ENCODE measurements at places on chromosomes 12 and 14.

DNA sequence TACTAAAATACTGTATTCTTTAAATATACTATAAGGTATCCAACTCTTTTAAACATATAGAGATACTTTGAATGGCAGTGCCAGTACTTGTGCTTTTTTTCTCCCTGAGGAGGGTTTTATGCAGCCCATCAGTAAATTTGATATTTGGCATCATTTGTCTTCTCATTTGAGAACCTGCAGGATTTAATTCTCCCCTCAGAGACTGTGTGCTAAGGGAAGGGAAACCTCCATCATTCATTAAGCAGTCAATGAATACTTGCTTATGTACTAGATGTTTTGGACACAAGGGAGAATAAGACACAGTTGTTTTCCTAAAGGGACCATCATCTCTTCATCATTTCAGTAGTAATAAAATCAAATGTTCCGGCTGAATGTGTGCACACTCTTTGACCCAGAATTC lies 40.8 kb downstream of the FRS2 start:
- DNase-seq, result no peak

DNA sequence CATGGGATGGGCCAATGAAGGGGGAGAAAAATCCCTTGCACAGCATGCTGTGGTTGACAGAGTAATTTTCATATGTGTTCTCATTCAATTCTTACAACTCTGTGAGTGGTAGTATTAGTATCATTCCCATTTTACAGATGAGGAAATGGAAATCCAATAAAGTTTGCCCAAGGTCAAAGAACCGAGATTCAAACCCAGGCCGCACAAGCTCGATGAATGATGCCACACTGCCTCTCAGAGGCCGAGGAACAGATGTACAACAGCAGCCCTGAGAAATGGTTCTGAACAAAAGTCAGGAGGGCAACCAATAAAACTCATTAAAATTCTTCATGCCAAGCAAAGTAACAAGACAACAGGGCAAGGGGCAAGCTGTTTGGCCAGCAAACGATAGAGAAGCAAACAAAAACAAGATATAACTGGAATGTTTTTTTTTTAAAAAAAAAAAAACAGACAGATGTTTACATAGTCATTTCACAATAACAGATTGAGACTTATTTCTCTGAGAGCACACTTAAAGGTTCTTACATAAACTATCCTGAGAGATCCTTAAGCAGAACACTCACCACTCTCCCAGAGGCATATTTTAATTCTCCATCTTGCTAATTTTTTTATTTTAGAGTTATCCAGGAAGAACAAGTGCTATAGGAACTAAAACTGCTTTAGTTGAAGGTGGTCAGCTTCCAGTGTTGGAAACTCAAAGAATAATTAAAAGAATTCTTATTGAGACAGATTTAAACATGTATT lies 85.8 kb downstream of the EXOC5 start:
- no peak for DNase-seq

GRCh38 chr12:63420206-63420644 lies 248.1 kb downstream of the DPY19L2 start:
- DNase-seq, result peak; percentile 68

DNA sequence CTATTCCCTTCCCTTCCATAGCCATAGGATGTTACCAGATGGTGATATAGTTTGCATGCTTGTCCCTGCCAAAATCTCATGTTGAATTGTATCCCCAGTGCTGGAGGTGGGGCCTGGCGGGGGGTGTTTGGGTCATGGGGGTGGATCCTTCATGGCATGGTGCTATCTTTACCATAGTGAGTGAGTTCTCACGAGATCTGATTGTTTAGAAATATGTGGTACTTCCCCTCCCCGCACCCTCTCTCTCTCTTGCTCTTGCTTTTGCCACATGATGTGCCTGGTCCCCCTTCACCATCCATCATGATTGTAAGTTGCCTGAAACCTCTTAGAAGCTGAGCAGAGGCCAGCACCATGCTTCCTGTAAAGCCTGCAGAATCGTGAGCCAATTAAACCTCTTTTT lies 181.3 kb downstream of the CAND1 start:
- DNase-seq, result no peak

- DNase-seq, result no peak
Measured at GRCh38 chr14:45089813-45090212, 5.9 kb downstream of the PRPF39 start.

DNA sequence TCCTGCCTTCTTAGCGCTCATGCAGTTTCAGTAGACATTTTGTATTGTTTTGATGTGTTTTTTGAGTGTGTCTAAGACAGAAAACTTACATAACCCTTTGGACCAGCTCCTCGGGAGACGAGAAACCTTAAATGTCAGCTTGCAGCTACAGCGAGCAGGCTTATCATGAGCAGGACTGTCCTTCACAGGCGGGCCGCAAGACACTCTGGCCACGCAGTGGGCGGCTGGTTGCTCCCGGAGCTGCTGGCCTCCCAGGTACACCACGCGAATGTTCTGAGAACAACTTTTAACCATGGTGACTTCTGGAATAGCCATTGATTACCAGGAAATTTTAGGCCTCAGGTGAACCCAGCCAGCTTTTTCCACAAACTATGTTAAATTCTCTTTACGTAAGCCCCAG lies 164.1 kb upstream of the DIO3 start:
- DNase-seq, result no peak

DNA sequence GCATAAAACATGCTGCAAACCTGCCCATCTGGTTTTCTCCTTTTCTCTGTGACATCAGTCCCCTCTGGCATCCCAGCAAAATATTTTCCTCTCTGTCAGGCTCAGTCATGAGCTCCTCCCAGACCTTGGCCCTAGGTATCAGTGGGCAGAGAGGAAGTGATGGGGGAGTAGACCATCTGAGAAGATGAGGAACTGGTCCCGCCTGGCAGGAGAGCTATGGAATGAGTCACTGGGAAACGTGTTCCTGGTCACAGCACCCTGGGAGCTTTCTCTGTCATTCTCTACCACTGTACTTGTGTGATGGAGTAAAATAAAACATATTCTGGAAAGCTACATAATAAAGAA lies 5.0 kb upstream of the SRSF9 start:
- no peak for DNase-seq

DNA sequence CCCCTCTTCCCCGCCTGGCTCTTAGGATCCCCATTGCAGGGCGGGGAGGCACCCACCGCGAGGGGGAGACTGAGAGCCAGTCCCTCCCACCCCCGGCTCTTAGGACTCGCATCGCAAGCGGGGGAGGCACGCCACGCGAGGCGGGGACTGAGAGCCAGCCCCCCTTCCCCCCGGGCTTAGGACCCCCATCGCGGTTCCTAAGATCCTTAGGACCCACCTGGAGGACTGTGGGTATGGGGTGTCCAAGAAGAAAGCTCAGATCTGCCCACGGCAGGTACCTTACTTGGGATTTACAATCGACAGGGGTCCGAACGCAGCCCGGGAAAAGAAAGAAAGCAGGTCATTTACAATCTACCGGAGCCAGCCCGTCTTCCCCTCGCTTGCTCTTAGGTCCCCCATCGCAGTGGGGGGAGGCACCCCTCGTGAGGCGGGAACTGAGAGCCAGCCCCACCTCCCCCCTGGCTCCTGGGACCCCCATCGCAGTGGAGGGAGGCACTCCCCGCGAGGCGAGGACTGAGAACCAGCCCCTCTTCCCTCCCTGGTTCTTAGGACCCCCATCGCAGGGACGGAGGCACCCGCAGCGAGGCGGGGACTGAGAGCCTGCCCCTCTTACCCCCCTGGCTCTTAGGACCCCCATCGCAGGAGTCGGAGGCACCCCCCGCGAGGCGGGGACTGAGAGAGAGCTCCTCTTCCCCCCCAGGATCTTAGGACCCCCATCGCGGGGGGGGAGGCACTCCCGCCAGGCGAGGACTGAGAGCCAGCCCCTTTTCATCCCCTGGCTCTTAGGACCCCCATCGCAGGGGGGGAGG lies 43.7 kb downstream of the DDX11 start:
- DNase-seq, result no peak

DNA sequence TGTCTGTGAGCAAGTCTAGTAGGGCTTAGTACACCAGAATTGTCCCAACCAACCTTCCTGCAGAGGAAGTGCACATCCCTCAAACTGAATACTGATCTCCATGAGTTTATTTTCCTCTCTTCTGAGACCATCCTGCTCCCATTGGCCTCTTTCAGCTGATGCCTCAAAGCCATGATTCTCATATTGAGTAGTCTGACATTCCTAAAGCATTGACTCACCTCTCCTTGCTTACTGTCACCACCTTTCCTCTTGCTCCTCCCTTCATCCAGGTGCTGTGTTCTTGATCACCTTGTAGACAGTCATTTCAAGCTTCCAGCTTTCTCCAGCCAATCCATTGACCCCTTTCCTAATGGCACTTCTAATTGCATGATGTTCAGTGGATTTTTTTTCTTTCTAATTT lies 583.7 kb upstream of the USP15 start:
- no peak for DNase-seq

GRCh38 chr14:100406505-100407131 lies 83.5 kb downstream of the SLC25A47 start:
- no peak for DNase-seq

DNA sequence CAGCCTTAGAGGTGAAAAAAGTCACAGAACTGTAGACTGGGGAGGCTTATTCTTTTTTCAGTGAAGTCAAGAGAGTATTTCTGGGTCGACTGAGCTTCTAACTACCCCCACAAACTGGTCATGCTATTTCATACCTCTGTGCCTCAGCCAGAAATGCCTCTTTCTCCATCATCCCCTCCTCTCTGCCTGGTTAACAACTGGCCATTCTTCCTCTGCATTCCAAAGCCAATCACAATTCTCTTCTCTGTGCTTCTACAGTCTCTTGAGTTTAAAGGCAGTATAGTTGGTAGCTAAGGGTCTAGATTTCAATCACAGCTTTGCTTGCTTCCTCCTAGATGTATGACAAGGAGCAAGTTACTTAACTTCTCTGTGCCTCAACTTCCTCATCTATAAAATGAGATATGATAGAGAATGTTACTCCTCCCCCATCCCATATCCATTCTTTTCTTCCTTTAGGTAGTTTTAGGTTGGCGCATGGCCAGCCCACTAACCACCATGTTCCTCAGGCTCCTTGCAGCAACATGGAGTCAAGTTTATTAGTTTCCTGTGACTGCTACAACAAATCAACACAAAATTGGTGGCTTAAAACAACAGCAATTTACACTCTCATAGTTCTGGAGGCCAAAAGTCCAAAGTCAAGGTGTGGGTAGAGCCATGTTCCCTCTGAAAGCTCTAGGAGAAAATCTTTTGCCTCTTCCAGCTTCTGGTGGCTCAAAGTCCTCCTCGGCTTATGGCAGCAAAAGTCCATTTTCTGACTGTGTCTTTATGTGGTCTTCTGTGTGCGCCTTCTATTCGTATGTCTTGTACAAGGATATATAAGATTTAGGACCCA lies 62.5 kb downstream of the ITPR2 start:
- DNase-seq, result no peak

DNA sequence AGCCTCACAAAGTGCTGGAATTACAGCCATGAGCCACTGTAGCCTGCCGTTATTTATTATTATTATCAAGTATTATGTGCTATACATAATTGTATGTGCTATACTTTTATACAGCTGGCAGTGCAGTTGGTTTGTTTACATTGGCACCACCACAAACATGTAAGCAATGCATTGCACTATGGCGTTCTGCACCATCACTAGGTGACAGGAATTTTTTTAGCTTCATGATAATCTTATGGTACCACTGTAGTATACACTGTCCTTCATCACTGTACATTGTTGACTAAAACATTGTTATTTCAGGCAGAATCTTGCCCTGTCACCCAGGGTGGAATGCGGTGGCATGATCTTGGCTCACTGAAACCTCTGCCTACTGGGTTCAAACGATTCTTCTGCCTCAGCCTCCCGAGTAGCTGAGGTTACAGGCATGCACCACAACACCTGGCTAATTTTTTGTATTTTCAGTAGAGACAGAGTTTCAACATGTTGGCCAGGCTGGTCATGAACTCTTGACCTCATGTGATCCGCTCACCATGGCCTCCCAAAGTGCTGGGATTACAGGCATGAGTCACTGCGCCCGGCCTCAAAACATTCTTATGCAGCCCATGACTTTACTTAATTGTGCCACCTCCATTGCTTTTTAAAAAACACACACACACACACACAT lies 17.1 kb downstream of the MRPL42 start:
- DNase-seq, result no peak

DNA sequence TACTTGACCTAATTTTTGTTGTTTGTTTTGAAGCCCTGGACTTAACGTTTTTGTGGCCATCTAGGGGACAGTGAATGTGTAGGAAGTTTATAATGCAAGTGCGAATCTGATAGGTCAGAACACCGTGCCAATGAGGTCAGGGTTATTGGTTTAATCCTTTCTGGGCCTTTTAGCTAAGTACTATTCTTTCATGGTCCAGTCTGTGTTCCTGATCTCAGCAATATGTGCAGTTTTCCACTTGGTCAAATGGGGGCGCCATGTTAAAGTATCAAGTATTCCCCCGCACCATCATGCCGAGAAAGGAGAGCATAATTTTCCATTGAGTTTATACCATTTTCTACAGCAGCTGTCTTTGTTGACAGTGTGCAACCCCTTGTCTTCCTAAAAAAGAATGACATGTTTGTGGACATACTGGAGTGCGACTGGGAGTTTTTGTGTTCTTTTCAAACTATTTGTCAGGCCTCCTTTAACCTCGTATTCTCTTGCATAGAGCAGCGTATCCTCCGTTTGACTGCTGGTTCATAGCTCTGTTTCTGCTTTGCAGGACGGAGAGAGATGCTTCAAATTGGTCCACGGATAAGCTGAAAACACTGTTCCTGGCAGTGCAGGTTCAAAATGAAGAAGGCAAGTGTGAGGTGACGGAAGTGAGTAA lies 1.3 kb downstream of the AHSA1 start:
- DNase-seq, result no peak

DNA sequence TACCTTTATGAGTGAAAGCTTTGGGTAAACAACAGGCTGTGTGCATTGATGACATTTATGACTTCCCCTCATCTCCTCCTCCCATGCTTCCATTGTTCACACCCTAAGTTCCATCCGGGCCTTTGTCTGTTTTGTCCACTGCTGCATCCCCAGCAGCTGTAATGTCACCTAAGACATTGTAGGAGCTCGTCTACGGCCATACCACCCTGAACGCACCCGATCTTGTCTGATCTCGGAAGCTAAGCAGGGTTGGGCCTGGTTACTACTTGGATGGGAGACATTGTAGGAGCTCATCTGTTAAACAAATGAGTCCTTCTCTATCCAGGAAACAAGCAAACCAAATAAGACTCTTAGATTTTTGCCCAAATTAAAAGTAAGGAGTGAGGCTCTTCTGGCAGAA lies 40.4 kb upstream of the SYCP3 start:
- no peak for DNase-seq

- DNase-seq, result peak; percentile 56
Measured at GRCh38 chr14:28879573-28879996, 113.0 kb downstream of the FOXG1 start.

- DNase-seq, result no peak
Measured at GRCh38 chr12:26940516-26941214, 2.4 kb downstream of the FGFR1OP2 start.

DNA sequence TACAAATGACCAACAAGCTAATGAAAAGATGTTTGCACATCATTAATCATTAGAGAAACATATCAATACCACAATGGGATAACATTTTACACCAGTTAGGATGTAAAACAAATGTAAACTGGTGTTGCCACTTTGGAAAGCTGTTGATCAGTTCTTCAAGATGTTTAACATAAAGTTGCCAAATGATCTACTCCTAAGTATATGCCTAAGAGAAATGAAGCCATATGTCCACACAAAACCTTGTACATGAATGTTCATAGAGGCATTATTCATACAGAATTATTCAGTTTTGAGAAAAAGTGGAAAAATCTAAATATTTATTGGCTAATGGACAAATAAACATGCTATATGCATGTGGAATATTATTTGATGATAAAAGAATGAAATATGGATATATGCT lies 136.9 kb upstream of the KITLG start:
- no peak for DNase-seq

- DNase-seq, result no peak
Measured at GRCh38 chr12:115320967-115321366, 637.0 kb upstream of the TBX3 start.

- DNase-seq, result no peak
Measured at GRCh38 chr12:132021965-132022364, 72.2 kb downstream of the EP400 start.

All from NCI-H187 treated with DMSO at 0.1 percent for 48 hours (cell line).